ENCODE measurements at places on chromosomes 12 and 14.

GRCh38 chr12:93229494-93230325 is 148.0 kb upstream of the NUDT4 start:
- no peak for DNase-seq

- no peak for DNase-seq
Measured at GRCh38 chr14:58243790-58244555, 670 bp upstream of the PSMA3 start.

DNA sequence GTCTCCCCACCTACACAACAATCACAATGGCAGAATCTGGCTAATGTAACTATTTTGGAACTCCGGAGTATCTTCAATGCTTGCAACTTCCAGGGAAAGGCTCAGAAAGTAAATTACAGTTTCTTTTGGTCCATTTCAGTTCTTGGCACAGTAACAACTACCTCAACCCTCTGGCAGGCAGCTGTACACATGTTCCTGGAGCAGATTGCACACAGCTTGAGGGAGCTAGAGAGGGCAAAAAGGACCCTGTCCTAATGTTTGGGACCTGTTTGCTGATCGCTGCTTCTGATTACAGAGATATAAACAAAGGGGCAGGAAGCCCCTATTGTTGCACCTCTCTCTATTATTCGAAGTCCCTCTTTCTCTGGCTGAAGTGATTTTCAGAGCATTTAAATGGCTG is 35.2 kb upstream of the SLC38A1 start:
- DNase-seq, result no peak

- no peak for DNase-seq
Measured at GRCh38 chr12:53295891-53296219, 513 bp downstream of the PFDN5 start.

GRCh38 chr12:63151623-63152320 is 771 bp upstream of the AVPR1A start:
- DNase-seq, result no peak

DNA sequence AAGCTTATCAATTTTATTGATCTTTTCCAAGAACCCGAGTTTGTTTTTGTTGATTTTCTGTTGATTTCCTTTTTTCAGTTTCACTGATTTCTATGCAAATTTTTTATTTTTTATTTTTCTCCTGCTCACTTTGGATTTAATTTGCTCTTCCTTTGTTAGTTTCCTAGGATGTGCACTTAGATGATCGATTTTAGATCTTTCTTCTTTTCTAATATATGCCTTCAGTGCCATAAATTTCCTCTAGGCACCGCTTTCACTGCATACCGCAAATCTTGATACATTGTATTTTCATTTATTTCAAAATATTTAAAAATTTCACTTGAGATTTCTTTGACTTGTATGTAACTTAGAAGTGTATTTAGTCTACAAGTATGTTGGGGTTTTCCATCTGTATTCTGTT is 9.5 kb downstream of the TOGARAM1 start:
- no peak for DNase-seq

GRCh38 chr14:65517635-65518542 is 105.4 kb downstream of the FUT8 start:
- no peak for DNase-seq

DNA sequence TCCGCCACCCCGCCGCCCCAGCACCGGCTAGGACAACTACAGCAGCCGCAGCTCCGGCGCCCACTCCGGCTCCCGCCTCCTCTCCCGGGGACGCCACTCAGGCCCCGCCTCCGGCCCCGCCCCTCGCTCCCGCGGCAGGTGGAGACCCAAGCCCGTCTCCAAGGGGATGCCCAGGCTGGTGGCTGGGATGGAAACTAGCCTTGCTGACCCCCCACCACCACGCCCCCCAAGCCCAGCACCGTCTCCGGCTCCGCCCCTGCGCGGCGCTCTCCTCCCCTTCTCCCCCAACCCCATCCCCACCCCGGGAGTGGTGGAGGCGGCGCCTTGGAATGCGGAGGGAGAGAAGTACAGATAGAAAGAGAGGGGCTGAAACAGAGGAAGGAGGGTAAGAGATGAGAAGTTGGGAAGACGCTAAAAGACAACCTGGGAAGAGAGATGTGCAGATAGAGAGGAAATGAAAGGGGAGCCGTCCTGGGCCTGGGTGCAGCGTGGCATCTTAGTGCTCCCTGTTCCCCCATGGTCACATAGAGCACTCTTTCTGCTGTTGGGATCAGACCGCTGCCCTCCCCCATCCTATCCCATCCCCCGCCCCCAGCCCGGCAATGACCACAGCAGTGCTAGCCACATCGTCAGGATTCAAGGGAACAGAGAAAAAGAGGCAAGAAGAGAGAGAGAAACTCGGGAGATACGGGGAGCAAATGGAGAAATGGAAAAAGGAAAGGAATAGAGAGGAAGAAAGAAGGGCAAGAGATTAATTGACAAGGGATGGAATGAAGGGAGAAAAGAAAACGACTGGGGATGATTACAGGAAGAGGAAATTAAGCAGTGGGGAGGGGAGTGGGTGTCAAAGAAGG is at the start of gene ITGA7:
Gene ITGA7, minus strand, starts transcription at position 64 of the 854 bp plus-strand sequence. CDS start 222 bp downstream, outside the sequence.
- DNase-seq, result peak; percentile 41

- DNase-seq, result no peak
Measured at GRCh38 chr14:96338551-96338950, 24.6 kb downstream of the ATG2B start.

GRCh38 chr12:49961111-49961922 is at the start of gene AQP5:
AQP5 (plus strand) TSS chr12:49961872; CDS start chr12:49962018, 146 bp downstream.
- DNase-seq, result no peak

GRCh38 chr12:14399871-14400270 is 34.4 kb downstream of the ATF7IP start:
- peak; percentile 51 for DNase-seq

DNA sequence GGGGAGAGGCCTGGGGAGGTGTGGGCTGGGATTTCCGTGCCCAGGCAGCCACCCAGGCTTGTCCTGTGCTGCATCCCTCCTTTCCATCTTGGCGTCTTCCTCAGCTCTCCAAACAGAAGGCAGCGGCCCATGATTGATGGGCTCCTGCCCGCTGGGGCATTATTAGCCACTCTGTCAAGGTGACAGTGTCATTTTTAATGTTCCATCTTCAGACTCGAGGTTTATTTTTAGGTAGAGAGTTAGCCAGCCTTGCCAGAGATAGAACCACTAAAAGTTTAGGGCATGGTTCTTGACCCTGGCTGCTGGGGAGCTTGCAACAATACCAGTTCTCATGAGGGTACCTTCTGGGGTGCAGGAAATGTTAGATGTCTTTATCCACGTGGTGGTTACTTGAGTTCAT is 90.1 kb downstream of the AACS start:
- no peak for DNase-seq

DNA sequence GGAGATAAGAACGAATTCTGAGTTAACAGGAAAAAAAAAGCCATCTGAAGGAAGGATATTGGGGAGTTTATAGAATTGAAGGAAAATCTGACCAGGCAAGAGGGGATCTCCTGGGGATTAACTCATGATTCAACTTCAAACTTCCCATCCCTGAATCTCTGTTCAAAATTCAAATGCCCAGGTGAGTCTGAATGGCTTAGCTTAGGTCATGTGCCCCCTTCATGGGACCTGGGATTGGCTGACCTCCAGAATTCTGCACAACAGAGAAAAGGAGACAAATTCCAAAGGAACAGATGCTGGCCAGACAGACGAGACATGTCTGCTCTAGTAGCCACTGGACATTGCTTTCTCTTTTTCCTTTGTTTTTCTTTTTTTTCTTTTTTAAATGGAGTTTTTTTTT is 26.2 kb upstream of the TMED10 start:
- DNase-seq, result no peak

- DNase-seq, result no peak
Measured at GRCh38 chr14:50320283-50320682, 8.2 kb downstream of the DMAC2L start.

- DNase-seq, result no peak
Measured at GRCh38 chr12:116958402-116959197, 47.9 kb downstream of the FBXW8 start.

GRCh38 chr14:24863968-24864684 is 185.8 kb downstream of the STXBP6 start:
- DNase-seq, result no peak

GRCh38 chr12:80709811-80710726 is 2.6 kb downstream of the MYF6 start:
- DNase-seq, result no peak

- no peak for DNase-seq
Measured at GRCh38 chr12:118650586-118650960, 274.2 kb downstream of the SUDS3 start.

GRCh38 chr12:32104572-32105355 is 1.9 kb upstream of the BICD1 start:
- DNase-seq, result no peak

- DNase-seq, result no peak
Measured at GRCh38 chr12:93868771-93869170, 191.6 kb downstream of the CRADD start.

DNA sequence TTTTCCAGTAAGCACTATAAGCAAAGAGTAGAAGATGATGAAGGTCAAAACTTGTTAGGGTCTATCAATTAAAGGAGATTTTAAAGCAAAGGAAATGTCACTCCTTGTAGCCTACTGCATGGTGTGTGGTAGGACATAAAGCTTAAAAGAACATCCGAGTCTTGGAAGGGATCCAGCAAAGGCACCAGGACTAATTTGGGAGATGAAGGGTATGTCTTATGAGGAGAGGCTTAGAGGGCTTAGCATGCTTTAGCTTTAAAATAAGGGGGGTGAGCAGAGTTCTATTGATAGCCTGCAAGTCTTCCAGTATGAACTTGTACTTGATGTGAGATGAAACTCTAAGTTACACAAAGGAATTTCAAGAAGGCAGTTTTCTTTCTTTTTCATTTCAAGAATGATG is 11.8 kb upstream of the MYBPC1 start:
- no peak for DNase-seq

DNA sequence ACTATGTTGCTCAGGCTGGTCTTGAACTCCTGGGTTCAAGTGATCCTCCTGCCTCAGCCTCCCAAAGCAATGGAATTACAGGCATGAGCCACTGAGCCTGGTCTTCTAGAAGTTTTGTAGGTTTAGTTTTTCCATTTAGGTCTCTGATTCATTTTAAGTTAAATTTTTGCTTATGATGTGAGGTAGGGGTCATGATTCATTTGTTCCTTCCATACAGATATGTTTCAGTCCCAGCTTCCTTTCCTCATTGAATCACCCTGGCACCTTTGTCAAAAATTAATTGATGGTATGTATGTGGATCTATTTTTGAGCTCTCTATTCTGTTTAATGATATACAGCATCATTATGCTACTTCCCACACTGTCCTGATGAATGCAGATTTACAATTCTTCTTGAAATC is 25.6 kb upstream of the CABP1 start:
- DNase-seq, result no peak

- no peak for DNase-seq
Measured at GRCh38 chr14:101070540-101071492, 167.3 kb upstream of the RTL1 start.

DNA sequence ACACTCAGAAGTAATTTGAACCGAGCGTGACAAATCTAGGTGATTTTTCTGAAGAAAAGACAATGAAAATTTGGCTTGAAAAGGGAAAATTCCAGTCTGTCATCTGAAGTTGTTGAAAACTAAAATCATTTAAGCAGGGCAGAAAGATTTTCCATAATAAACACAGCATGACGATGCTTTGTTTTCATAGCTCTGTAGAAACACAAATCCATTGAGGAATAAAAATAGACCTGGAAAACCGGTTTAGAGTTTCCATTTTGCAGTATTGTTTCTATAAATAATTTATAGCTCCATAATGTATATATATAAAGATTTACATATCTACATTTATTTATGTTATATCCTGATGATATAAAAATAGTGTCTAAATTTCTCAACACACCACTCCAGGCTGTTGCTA is 1918.5 kb upstream of the FLRT2 start:
- no peak for DNase-seq

GRCh38 chr14:75013290-75013689 is 10.6 kb downstream of the EIF2B2 start:
- DNase-seq, result no peak

DNA sequence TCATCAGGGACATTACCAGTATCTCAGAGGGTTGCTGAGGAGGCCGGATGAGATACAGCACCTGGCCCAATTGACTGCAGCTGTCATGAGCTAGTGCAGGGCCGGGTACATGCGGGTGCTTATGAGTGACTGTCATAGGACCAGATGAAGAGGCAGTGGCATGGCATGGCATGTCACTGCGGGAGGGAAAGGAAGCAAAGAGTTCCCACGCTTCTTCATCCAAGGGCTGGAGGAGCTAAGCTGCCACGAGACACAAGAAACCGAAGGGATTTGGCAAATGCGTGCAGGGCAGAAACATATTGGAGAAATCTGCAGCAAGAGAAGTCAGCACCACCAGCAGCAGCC is 10.7 kb upstream of the GPX2 start:
- DNase-seq, result no peak

- DNase-seq, result no peak
Measured at GRCh38 chr14:101028971-101029667, 125.6 kb upstream of the RTL1 start.

- peak; percentile 17 for DNase-seq
Measured at GRCh38 chr14:61780125-61780524, 17.9 kb downstream of the SNAPC1 start.

GRCh38 chr12:117155278-117156060 is 34.8 kb downstream of the FBXO21 start:
- peak; percentile 58 for DNase-seq

GRCh38 chr12:2998789-2999264 is 39.6 kb downstream of the TEAD4 start:
- no peak for DNase-seq

DNA sequence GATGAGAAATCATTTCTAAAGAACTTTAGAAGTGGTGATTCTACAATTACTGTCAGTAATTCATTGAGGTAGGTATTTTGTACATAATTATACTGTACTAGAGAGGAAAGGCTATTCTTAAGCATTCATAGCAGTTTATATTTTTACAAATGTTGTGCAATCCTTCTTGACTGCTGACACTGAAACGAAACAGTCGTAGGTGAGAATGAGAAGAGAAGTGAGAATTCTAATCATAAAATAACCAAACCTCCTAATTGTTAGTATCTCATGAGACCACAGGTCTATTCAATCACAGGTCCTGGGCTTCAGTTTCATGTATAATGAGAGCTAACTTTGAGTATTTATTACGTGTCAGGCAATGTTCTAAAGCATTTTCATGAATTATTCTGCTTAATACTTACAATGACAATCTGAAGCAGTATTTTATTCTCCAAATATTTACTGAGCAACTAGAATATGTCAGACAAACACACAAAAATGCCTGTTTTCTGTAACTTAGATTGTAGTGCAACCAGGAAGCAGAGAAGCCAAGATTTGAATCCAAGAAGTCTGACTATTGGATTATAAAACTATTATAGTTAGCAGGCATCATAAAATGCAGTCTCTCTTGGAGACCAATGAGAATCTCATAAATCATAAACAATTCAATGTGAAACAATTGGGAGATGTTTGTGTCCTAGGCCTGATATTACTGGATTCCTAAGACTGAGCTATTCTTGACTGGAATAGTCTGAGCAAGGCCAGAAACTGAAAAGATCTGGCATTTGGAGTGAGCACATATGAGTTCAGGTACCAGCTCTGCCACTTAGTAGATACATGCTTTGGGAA is 24.3 kb downstream of the RERG start:
- no peak for DNase-seq

DNA sequence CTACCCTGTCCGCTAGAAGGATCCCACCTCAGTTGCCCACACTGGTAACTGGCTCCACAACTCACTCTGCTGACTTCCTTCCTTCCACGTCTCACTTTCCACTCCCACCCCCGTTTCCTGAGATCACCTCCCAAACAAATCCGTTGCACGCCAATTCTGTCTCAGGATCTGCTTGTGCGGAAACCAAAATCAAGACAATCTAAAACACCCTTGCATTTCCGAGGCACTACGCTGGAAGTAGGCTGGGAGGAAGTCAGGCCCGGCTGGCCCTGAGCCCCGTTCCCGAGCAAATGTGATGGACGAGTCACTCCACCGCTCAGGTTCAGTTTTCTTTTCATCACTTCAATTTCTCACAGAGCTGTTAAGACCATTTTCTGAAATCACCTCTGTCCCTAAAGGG is 23.1 kb downstream of the ABCB9 start:
- no peak for DNase-seq

Data from CD4-positive, alpha-beta T cell treated with Interleukin-15 for 4 hours (primary cell).